Pulmonary artery endothelial cell (primary cell): ENCODE measurements at places on chromosomes 3 and 15. TPM values are rescaled to one million over a fixed set of nuclear protein-coding genes. Genes with fewer than 3 reads are reported as not detected.
A peak's percentile ranks its signal among the peaks of the same experiment; 100 is the strongest.

STARD5 gene
- 0.20 and 0.71 TPM in 2 replicates for total RNA-seq

- no peak for DNase-seq
Observed at GRCh38 chr3:30346933-30347320, 259.5 kb upstream of the TGFBR2 start.

CCDC39 gene
- total RNA-seq: not detected in 2 replicates

- DNase-seq: peak; percentile 50
Observed at GRCh38 chr3:98855806-98856400, 45.6 kb downstream of the DCBLD2 start.

CLDN11 gene
- total RNA-seq: 60.2 and 227 TPM in 2 replicates

EIF4E3 gene
- total RNA-seq: 2.3 and 2.4 TPM in 2 replicates

- DNase-seq: no peak
Observed at GRCh38 chr3:176214758-176215157, 982.5 kb downstream of the TBL1XR1 start.

- DNase-seq: no peak
Observed at GRCh38 chr3:131735116-131735515, 232.3 kb upstream of the MRPL3 start.

DNA sequence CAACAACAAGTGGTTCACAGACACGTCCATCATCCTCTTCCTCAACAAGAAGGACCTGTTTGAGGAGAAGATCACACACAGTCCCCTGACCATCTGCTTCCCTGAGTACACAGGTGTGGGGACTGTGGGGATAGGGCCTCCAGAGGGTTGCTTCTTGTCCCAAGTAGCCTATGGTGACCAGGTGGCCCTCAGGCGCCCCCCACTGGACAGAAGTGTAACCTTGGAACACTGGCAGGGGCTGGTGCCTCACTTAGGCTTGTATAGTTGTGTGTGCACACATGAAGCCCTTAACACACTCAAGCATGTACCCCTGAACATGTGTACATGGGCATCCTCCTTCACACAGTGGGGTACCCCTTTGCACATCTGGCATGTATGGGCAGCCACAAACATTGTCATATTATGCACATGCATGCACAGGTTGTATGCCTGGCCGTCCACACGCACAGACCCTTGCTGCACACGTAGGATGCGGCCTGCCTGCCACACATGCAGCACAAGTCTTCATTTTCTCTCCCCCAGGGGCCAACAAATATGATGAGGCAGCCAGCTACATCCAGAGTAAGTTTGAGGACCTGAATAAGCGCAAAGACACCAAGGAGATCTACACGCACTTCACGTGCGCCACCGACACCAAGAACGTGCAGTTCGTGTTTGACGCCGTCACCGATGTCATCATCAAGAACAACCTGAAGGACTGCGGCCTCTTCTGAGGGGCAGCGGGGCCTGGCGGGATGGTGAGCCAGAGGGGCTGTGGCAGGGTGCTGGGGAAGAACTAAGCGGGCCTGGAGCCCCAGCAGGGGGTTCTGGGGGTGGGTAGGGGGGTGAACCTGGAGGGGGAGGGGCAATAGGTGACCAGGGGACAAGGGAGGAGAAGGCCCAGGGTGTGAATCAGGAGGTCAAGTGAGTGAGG is 11.7 kb upstream of the SEMA3B start:
- DNase-seq: no peak

DNA sequence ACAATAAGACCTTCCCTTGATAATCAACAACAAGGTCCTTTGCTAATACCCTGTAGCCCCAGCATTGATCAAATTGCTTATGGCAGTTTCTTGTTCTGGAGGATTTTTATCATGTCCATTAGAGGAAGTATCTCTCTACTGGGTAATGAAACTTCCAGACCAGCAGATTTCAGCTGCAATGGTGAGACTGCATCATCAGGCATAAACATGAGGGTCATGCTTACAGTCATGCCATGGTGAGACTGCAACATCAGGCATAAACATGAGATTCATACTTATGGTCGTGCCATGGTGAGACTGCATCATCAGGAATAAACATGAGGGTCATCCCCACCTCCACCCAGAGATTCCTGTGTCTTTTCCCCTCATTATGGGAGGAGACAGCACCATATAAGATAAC is 129.0 kb upstream of the LIPC start:
- DNase-seq: no peak
